ENCODE measurements at places on chromosomes 6 and 20. TPM values are rescaled to one million over a fixed set of nuclear protein-coding genes. Genes with fewer than 3 reads are reported as not detected.

DNA sequence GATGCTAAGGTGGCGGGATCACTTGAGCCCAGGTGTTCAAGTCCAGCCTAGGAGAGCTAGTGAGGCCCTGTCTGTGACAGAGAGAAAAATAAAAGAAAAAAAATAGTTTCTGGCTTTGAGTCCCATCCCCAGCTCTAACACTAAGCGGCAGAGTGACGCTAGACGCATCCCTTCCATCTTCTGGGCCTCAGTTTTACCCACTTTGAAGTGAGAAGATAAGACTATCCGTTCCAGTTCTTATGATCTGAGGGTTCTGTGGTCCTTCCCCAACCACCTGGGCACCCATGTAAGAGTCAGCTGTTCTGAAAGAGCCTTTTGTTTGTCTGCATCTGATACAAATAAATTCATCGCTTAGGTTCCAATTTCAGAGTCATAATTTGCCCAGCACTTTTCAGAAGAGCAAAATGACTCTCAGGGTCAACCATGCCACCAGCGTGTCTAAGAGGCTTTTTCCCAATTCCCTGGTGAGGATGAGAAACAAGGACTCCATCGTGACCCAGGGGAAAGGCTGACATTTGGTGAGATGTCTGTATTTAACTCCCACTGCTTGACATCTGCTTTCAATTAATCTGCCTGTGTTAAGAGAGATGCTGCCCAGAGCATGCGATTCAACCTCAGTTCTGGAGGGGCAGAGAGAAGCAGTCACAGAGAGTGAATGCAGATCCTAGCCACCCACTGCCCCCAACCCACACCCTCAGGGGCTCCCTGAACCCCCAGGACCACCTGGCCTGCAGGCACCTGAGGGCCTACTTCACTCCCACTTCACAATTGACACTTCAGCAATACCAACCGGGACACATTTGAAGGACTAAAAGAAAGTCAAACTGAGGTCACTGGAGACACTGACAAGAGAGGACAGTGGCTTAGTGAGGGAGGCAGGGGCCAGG, 131.6 kb upstream of the TOP1 start:
- no peak for DNase-seq

DNA sequence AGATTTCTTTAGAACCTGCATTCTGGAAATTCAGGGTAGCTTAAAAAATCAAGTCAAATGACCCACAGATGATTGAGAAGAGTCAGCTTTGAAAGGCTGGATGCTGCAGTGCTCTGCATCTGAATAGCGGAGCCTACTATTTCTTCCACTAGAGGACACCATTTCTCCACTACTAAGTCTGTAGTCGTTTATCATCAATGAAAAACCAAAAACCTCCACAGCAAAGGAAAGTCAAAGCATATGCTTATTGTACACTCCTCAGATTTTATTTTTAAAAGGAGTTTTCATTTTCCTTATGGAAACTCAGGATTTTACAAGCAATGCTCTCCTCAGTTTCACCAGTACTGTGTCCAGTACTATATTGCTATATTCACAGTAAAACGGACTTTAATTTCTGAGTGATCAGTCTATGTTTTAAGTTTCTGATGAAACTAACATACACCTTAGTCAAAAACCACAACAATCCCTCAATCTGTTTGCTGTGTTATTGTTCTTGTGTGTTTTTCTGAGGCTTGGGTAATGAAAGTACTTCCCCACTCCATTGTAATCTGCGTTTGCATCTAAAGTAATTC, 50.5 kb upstream of the ENPP5 start:
- peak; percentile 49 for DNase-seq

The AARS2 gene
- total RNA-seq, result 14.2 TPM

GRCh38 chr6:38166411-38167240, 347.1 kb downstream of the ZFAND3 start:
- no peak for DNase-seq

DNA sequence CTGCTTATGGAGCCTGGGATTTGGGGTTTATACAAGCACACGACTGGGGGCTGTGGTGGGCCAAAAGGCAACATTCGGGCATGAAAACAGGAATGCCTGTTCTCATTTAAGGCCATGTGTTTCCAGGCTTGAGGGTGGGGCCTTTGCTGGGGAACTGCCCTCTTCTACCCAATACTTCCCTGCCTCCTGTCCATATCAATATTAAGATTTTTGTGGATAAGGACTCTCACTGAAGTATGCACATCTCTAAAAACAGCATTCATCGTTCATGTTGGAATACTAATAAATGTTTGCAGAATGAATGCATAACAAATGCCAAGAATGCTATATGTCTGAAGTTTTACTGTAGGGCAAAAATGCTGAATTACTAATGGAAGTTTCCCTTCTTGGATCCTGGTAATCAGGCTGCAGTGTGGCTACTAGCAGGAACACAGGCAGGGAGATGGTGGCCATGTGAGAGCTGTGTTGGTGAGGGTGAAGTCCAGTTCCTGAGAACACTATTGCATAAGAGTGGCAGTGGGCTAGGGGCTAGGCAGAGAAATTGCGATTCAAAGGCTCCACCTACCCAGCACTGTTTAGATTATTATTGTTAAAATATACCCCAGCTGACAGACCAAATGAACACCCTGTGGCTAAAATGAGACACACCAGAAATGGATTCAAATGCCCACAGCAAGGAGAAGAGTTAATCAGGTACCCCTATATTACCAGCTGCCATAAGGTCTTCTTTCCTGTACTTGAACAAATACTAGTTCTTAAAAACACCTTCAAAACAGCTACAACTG, 644.3 kb downstream of the EPM2A start:
- no peak for DNase-seq

- no peak for DNase-seq
These were observed 126.1 kb downstream of the PXDC1 start for GRCh38 chr6:3625149-3625979.
